H7 (cell line): ENCODE measurements at places on chromosomes 4 and X. TPM values are rescaled to one million over a fixed set of nuclear protein-coding genes. Genes with fewer than 3 reads are reported as not detected.

The ADH4 gene
- 0.55 TPM in 2 replicates for total RNA-seq

The TMEM150C gene
- 2.4 and 3.3 TPM in 2 replicates for total RNA-seq

The UGT2B15 gene
- total RNA-seq = not detected in 2 replicates

The PAGE4 gene
- total RNA-seq = not detected in 2 replicates

The SPANXN2 gene
- total RNA-seq = not detected in 2 replicates

The PLAC8 gene
- total RNA-seq = 0.41 and 3.4 TPM in 2 replicates

The PAGE1 gene
- not detected in 2 replicates for total RNA-seq

The TRIM75 gene
- total RNA-seq = not detected in 2 replicates

The CT45A5 gene
- total RNA-seq = 0.18 TPM in 1 of 2 replicates, not detected in the other

The CDX4 gene
- 21.7 and 23.8 TPM in 2 replicates for total RNA-seq

The CT83 gene
- not detected in 2 replicates for total RNA-seq

The CXorf49 gene
- total RNA-seq = not detected in 2 replicates

The TLL1 gene
- total RNA-seq = 0.31 and 1.1 TPM in 2 replicates

The TMPRSS11B gene
- not detected in 2 replicates for total RNA-seq

The FAM184B gene
- total RNA-seq = not detected in 2 replicates

The GLRB gene
- total RNA-seq = 0.10 and 1.4 TPM in 2 replicates

The PDE5A gene
- 17.2 and 24.4 TPM in 2 replicates for total RNA-seq

The TMPRSS11A gene
- 0.21 TPM in 1 of 2 replicates, not detected in the other for total RNA-seq

The DHX15 gene
- 245 and 292 TPM in 2 replicates for total RNA-seq
